T follicular helper cell (primary cell): ENCODE measurements at places on chromosomes 13 and 19.
A peak's percentile ranks its signal among the peaks of the same experiment; 100 is the strongest.

DNA sequence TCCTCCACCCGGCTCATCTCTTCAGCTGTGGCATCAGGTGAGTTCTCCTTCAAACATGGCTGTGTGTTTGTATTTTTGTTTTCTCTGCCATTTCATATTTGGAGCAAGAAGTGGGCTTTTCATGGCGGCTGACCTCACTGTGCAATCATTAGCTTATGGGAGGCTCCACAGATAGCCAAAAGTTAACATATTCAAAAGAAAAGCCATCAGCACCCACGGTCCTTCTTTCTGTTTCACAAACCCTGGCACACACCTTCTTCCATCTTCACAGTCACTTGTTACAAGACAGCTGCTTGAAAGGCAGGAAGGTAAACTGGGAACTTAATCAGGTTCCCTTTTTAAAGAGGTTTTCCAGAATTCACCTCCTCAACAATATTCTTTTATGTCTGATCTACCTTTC is 69.3 kb upstream of the ATP12A start:
- no peak for DNase-seq

DNA sequence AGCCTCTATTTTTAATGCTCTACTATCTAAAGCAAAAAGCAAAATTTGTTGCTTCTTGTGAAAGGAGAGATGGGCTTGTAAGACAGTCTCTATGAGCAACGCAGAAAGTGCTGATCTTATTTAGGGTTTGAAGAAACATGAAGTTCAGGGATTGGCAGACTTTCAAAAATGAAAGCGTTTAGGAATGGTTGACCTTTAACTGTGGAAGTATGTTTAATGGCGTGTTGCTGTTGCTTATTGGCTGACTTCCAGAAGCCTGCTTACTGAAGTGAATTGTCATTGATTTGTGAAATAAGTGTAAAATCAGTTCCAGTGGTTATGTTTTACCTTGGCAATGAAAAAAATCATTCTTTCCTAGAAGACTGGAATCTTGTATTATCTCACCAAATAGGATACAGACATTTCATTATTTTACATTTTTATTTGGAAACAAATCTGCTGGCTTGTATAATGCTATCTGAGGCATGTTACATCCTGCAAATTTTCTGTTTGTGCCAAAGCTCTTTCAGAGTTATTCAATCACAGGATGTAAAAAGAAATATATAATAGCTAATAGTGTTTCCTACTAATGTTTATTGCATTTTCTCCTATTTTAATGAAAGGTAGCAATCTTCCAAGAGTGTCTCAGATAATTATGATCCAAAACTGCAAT is 221.3 kb upstream of the SLITRK6 start:
- no peak for DNase-seq

DNA sequence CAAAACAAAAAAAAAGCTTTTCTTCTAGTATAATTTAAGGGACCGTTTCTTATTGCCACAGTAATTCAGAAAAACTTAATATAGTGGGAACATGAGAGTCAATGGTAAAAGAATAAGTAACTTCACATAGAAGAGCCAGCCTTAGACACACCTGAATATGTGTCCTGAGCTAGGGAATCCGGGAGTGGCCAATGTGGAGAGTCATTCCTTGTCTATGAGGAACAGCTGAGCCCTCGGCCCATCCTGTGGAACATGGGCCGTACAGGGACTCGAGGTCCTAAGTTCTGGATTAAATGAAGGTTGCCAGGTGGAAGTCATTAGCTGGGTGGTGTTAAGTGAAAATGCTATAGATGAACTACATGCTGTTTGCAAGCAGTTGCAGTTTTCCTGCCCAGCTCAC is 32.2 kb downstream of the EFNB2 start:
- no peak for DNase-seq

DNA sequence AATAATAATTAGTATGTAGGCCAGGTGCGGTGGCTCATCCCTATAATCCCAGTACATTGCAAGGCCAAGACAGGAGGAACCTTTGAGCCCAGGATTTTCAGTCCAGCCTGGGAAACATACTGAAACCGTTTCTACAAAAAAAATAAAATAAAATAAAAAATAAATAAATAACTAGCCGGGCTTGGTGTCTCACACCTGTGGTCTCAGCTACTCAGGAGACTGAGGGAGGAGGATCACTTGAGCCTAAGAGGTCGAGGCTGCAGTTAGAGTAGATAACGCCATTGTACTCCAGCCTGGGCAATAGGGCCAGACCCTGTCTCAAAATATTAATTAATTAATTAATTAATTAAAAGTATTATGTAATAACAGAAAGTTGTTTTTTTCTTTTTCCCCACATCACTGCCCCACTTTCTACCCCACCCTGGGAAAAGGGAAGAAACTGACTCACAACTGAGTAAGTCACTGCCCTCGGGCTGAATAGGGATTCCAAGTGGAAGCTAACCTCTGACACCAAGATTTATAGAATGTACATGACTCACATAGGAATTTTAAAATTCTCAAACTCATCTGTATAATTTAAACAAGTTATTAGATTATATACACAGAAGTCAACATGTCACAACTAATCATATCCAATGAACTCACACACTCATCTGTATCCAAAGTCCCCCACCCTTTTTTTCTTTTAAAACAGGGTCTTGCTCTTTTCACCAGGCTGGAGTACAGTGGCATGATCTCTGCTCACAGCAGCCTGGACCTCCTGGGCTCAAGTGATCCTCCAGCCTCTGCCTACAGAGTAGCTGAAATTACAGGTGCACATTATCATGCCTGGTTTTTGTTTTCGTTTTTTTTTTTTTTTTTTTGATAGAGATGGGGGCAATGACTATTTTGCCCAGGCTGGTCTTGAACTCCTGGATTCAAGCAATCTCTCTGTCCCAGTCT is 12.5 kb downstream of the ZNF611 start:
- no peak for DNase-seq

DNA sequence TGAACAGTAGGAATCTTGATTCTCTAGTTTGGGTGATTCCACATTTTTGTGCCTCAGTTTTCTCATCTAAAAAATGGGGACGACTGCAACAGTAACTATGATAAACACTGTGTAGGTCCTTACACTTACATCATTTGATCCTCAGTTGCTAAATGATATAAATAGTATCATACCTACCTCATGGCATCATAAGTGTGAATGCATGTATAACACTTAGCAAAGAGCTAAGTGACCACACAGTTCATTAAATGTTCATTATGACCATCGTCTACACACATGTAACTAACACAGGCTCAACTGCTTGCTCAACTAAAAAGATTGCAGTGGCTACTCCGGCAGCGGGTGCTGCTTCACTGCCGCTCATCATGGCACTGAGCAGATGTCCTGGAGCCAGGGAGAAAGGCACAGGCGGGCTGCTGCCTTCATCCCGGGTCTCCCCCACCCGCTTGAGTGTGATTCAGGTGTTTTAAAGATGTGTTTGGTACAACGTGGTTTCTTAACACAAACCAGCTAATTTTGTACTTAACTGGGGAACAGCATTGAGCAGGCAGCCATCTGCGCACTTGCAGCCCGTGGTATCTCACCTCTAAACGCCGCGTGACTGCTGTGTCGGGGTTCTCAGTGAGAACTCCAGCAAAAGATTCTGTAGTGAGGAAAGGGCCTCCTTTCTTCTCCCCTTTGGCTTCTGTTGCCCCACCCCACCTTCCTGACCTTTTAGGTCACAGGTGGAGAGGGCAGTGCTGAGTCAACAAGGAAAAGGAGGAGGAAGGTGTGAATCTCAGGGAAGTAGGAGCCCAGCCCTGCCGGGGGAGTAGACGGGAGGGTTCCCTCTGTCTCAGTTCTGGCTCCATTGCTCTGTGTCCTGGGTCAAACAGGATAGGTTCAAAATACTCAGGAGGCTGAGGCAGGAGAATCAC is 11.7 kb upstream of the ACTN4 start:
- no peak for DNase-seq

DNA sequence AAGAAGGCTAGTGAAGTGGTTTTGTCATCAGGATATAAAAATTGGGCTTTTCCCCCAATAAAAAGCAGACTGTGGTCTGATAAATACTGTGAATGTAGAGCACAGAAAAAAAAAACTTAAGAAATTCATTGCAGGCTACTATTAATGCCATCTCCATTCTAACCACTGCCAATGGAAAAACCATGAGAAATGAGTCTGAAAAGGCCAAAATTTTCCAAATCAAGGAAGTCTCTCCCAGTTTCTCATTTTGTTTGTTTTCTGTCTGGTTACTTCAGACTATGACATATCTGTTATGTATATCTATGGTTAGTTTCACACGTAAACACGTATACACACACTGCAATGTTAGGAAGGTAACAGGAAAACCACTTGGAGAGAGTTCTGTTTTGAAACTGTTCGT is 193.6 kb upstream of the TSC22D1 start:
- no peak for DNase-seq

- DNase-seq, result peak; percentile 100
These were observed at the start of gene TOMM40 for GRCh38 chr19:44891016-44891882. TOMM40 (plus strand) TSS chr19:44891254; CDS start chr19:44891416, 162 bp downstream.

GRCh38 chr19:7456964-7457541 is 31.8 kb downstream of the PEX11G start:
- no peak for DNase-seq
